ENCODE measurements at places on chromosomes 12 and 14.

DNA sequence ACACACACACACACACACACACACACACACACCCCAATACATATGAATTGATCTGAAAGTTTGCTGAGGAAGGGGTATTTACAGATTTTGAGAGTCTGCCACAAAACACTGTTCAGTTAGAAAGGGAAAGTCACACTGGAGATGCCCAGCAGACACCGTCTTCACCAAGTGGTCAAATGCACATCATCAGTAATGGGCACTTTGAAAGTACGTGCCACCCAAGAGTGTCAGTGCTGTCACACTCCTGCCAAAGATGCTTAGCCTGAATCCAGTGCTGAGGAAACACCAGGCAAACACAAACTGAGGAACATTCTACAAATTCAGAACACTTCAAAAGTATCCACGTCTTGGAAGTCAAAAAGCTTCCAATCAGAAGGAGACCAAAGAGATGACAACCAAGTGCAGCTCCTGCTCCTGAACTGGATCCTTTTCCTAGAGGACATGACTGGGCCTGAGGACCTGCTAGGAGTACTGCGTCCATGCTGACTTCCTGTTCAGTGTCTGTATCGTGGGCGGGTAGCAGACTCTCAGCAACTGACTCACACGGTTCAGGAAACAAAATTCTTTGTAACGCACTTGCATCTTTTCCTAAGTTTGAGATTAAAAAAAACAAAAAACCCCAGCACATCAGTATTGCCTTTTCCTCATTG lies 18.6 kb downstream of the PSMC1 start:
- DNase-seq: no peak

DNA sequence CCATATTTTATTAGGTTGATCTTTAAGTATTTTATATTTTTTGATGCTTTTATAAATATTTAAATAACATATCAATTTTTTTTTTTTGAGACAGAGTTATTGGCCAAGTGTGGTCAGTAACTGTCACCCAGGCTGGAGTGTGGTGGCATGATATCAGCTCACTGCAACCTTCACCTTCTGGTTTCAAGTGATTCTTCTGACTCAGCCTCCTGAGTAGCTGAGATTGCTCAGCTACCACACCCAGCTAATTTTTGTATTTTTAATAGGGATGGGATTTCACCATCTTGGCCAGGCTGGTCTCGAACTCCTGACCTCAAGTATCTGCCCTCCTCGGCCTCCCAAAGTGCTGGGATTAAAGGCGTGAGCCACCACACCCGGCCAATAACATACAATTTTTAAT lies 71.1 kb downstream of the FUT8 start:
- DNase-seq: no peak

DNA sequence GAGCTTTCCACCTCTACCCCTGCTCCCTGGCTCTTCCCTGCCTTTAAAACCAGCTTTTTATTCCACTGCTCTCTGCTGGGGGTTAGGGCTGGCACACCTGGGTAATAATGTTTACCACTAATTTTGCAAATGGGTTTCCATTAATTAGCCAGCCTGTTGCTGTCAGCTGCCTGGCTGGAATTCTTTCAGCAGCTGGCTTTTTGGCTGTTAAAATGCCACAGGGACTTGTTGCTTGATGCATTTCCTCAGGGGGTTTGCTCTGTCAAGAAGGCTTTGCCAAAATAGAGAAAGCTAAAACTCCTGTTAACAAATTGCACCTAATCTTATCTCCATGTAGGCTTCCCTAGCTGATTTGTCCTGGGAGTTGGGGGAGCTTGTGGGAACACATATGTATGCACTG lies 51.8 kb upstream of the PSMC1 start:
- no peak for DNase-seq

- peak; percentile 76 for DNase-seq
Observed at GRCh38 chr14:70113211-70113610, 75.5 kb downstream of the SLC8A3 start.

Data from T47D (cell line).